ENCODE measurements at places on chromosomes 6 and 20. TPM values are rescaled to one million over a fixed set of nuclear protein-coding genes. Genes with fewer than 3 reads are reported as not detected.

- no peak for DNase-seq
These were observed 35.1 kb downstream of the DSE start for GRCh38 chr6:116405652-116406356.

GRCh38 chr6:101391772-101392585 lies 1.5 kb upstream of the GRIK2 start:
- DNase-seq: no peak

TBXT gene
- not detected for total RNA-seq

GRCh38 chr6:139291813-139292619 lies at the start of gene TXLNB:
TXLNB (minus strand) TSS chr6:139291998; CDS start chr6:139288899, 3,099 bp downstream.
- DNase-seq: peak; percentile 59

MLIP gene
- 292 TPM for total RNA-seq

CASP8AP2 gene
- total RNA-seq: 21.4 TPM

GDAP1L1 gene
- total RNA-seq: not detected

GRCh38 chr20:32153771-32154170 lies 44.3 kb downstream of the TM9SF4 start:
- no peak for DNase-seq

DNA sequence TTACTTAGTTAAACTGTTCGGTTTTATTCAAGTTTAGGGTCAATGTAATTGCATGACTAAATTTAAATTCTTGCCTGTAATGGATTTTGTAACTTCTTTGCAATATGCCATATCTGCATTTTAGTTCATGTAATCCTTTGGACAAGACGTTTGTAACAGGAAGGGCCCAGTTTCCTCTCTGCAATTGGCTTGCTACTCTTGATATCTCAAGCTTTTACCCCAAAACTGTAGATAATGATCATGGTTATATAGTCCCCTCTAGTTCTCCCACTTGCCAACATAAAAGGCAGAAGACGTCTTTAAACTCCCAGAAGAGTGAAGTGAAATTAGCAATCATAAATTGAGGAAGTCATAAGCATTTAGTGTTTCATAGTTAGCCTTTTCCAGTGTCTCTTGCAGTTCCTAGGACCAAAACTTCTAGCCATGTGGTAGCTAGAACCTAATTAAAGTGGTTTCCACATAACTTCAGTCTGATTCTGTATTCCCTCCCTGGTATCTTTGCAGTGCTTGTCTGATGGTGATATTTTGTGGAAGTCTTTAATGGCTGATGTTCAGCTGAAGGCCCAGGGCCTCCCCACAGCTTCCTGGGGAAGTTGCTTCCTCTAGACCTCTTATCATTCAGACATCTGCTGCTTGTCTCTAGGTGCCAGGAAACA lies 117.8 kb upstream of the SUPT3H start:
- no peak for DNase-seq

TUBB2B gene
- total RNA-seq: 47.6 TPM

GRCh38 chr6:151729829-151730495 lies 77.5 kb upstream of the ESR1 start:
- no peak for DNase-seq

GRCh38 chr6:47182291-47182957 lies 127.3 kb downstream of the TNFRSF21 start:
- no peak for DNase-seq

DNA sequence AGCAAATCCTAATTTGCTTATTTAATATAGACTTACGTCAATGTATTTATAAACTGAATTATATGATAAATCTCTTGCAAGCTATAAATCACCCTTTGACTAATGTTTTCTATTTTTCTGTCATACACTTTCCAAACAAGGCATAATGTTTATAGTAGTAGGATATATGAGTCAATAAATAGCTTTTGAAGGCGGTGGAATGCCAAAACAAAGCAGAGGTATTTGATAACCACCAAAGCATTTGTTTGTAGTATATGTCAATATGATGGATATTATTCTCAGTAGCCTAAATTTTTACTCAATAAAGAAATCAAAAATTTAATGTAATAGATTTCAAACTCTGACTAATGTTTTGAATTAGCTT lies 1354.6 kb downstream of the HACE1 start:
- DNase-seq: no peak

DNA sequence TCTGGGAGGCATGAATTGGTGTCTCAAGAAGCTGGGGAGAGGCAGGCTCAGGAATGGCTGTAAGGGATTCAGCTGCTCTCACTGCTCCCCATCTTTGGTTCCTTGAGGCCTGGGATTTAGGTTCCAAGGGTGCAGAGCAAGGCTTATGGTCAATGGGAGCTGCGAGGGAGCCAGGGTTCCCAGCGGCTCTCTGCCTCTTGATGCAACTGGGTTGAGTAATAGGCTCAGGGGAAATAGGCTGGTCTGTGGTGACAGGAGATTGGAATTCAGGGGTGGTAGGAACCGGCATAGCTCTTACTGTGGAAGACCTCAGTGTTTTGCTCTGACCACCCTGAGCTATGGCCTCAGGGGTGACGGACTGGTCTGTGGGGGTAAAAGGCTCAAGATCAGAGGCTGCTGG lies 13.0 kb upstream of the NRM start:
- no peak for DNase-seq

All from tibial nerve (tissue), 4 donors.